HEK293T (cell line): ENCODE measurements at places on chromosomes 7 and 10.

DNA sequence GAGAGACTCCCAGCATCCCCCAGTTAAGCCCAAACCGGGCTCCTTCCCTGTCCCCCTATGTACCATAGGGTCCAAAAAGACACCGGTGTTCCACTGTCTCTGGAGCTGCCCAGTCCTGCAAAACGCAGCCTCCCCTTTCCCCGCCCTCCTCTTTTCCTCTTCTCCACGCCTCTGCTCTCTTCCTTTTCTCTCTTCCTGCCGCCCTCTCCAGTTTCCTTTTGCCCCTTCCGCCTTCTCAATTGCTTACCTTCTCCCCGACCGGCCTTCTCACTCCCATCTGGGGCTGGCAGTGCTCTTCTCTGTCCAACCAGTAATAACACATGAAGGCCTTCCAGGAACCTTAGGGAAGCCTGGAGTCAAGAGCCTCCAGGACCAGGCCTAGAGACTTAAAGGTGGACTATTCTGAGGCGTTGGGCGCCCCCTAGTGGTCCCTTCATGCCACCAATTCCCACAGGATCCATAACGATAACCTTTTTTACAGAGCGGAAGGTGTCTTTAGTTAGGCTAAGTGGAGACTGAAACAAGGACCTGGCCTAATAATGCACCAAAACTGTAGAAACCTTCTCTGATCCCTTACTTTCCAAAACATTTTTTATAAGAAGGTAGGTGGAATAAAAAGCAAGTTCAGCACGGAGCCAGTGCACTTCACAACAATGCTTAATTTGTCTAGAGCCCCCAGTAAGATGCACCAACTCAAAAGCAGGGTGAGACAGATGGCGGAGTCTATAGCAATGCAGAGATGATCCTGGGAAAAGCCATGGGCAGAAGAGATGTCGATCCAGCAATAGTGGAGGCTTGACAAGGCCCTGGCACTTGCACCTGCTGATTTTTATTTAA, 27.2 kb upstream of the MSRB2 start:
- DNase-seq: peak; percentile 80

DNA sequence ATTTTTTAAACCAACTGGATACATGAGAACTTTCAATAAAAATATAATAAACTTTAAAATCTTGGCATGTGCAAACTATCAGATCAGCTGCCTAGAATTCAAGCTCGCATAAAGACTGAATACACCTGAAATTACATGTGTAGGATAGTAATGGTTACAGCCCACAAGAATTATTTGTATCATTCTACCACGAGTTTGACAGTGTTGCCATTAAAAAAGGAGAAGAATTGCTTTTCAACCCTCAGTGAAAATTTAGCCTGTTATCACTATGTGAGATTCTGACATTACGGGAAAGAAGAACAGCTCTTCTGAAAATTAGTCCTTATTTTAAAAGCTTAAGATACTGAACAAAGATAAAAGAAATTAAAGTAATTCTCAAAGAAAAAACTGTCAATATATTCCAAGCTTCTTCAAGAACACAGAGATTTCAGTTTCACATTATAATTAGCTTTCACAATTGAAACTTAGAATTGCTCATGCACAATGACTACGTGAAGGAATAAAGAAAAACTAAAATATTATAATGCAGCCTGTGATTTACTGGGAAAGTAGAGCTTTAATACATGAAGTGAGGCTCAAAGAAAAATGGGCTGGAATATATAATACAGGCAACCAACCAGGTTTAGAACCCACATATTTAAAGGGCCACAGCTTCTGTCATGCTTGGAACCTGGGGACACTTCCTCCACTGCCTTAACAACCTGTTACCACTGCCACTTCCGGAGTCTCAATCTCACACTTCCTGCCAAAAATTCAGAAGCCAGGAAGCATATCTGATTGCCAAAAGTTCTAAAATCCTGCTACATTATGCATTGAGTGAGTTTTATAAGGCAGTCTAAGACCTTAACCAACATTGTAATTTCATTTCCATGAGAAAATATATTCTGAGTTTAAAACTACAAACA, 23.2 kb downstream of the TPK1 start:
- DNase-seq: no peak

DNA sequence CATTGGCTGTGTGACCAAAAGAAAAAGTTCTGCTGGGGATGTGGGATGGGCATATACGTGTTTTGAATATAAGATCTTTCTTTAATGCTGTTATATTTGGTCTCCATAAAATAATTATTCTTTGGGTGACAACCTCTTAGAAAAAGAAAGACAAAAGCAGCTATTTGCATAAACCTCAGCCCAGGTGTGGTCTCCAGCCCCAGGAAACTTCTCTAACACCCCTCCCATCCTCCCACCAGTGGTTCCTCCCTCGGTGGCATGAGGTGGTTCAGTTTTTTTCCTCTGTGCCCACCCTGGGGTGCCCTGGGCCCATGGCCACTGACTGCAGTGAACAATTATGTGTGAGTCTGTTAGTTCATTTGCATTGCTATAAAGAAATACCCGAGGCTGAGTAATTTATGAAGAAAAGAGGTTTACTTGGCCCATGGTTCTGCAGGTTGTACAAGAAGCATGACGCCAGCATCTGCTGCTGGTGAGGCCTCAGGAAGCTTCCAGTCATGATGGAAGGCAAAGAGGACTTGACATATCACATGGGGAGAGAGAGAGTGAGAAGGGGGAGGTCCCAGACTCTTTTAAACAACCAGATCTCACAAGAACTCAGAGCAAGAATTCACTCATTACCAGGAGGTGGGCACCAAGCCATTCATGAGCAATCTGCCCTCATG, 165.9 kb downstream of the CUX1 start:
- no peak for DNase-seq

DNA sequence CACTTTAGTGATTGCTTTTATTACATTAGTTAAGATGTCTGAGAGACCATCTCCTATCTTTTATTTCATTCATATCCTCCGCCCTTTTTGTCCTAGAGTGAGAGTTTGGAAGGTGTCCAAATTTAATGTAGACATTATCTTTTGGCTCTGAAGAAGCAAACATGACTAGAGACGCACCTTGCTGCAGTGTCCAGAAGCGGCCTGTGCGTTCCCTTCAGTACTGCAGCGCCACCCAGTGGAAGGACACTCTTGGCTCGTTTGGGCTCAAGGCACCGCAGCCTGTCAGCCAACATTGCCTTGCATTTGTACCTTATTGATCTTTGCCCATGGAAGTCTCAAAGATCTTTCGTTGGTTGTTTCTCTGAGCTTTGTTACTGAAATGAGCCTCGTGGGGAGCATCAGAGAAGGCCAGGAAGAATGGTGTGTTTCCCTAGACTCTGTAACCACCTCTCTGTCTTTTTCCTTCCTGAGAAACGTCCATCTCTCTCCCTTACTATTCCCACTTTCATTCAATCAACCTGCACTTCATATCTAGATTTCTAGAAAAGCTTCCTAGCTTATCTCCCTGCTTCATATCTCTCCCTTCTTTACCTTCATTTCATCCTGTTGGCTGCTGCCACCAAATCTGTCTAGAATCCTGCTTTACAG, 10.4 kb upstream of the CLCN1 start:
- DNase-seq: peak; percentile 85

DNA sequence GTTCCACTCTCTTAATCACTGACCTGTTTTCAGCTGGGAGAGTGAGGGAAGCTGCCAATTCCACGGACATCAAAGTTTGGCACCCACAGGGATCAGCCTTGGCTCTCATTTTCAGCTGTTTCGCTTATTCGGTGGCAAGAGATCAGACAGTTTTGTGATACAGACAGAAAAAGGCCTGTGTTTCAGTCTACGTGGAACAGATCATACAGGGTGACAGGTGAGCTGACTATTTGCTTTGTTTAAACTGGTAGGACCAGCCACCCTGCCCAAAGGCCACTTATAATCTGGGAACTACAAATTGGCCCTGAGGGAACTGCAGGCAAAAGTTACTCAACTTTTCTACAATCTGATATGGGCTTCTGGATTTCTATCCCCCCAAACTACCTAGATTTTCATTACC, 128.6 kb downstream of the ZNF467 start:
- DNase-seq: no peak

DNA sequence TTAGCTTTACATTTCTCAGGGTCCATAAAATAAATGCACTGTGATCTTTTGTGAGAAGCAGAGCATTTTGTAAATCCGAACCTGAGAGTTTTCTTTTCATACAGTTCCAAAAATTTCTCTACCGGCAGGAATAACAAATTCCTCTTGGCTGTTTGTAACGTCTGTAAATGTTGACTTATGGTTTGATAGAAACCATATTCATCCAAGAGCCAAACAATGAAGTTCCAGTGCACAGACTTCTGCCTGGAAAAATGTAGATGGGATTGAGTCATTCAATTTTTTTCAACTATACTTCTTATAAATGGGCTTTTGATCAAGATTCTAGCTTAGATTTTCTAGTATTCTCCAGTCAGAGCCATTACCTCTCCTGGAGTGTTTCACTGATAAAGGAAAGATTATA, 530.6 kb downstream of the TFEC start:
- DNase-seq: no peak

DNA sequence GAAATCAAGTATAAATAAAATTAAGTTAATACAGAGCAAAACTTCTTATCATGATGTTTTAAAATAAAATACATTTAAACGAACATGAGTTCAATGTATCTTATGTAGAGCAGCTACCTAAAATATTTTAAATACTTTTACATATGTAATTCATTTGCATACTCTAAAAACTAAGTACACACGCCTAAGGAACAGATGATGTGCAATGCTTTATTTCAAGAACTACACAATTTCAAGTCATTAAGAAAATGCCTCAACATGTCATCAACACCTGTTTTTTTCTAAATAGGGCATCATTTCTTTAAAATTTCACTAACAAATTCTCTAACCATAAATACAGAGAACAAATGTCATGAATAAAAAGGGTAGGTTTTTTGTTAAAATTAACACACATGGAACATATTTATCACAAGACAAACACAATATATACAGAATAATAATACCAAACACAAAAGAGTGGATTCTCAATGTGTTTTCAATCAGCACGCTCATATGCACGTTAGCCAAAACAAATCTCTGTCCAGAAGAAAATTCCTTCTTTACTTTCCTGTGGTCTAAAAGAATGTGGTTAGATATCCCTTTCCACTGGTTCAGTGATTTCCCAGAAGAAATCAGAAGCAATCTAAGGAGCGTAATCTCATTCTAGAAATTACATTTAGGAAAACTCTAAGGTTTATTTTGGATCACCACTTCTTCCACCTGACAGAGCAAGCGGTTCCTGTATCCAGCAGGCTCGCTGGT, 73.0 kb upstream of the PFKP start:
- DNase-seq: no peak

- DNase-seq: no peak
Observed at GRCh38 chr7:132254455-132254854, 321.8 kb downstream of the PLXNA4 start.

DNA sequence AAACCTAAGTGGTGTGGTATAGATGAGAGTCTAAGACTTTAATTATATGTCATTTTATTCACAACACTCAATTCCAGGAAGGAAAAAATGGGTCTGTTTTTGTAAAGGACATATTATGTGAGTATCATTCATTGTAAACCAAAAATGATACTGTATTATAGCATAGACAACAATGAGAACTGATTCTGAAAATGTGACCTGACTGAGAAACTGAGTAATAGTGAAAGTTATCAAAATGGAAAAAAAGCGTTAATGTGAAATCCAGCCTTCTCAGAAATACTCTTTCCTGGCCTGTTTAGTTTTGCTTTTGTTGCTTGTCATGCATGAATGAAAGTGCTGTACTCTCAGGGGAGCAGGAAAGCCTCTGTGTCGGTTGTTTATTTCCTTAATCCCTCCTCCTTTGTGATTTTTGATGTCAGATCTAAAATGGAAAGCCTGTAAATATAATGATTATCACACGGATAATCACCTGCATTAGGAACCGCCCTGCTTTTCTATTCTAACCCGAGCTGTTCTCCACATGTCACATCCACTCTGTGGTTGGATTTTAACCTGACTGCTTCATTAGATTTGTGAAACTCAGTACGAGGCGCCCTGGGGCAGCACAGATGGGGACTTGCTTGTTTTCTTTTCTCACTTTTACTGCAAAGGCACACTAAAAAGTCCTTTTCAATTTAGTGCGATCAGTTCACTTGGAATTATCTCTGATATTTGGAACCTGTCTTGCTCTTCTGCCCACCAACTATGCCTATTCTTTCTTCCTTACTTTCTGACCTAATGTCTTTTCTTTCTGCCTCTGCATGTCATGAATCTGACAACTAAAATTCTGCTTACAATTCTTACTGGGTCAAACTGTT, 240.9 kb upstream of the KAT6B start:
- DNase-seq: peak; percentile 15

DNA sequence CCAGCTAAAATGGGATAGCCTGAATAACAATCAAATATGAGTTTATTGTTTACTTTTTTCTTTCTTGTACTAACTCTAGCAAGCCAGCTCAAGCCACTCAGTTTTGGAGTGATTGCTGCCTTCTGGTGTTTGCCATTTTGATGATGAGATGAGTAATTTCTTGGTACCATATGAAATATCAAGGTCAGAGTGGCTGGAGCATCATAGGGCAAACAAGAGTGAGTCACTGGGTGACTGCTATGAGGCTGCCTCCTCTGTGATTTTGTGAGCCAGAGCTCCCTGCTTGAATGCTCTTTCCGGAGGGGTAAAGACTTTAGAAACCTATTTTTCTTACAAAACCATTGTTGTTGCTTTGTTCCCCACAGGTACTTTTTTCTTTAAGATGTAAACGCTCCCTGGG, 295.6 kb downstream of the PRKG1 start:
- DNase-seq: no peak

- no peak for DNase-seq
Observed at GRCh38 chr10:60384708-60385398, 4.8 kb downstream of the ANK3 start.

GRCh38 chr7:79434098-79434497, 19.4 kb downstream of the MAGI2 start:
- no peak for DNase-seq

GRCh38 chr7:9181356-9181755, 747.9 kb downstream of the NXPH1 start:
- DNase-seq: no peak

- no peak for DNase-seq
Observed at GRCh38 chr7:115840702-115841101, 189.9 kb downstream of the TFEC start.

DNA sequence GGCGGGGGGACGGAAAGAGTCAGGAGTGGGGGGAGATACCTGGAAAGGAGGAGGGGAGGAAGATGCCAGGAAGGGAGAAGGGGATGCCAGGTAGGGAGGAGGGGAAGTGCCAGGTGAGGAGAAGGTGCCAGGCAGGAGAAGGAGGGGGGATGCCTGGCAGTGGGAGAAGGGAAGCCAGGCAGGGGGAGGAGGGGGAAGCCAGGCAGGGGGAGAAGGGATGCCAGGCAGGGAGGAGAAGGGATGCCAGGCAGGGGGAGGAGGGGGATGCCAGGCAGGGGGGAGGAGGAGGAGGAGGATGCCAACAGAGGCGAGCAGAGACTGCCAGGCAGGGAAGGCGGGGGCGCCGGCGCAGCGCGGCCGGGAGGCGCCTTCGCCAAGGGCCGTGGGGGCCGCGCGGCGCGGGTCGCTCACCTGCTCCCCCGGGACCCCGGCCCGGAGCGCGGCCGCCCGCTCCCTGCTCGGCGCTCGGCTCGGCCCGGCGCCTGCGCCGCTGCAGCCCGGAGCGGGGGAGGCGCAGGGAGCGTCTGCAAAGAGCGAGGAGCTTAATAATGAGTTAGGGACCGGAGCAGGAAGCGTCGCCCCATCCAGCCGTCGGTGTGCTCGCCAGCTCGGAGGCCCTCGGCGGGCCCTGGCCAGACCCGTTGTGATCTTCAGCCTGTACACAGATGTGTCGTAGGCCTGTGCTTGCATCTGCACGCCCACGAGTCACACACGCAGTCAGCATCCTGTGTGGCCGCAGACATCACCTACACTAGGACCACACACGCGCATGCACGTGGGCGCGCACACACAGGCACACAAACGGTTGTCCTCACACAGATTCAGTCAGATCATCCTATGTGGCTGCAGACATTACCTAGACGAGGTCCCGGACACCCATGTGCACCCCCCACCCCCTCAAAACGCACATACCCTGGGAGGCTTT, 28.4 kb upstream of the SMARCD3 start:
- peak; percentile 96 for DNase-seq
